ENCODE measurements at places on chromosomes 5 and 9.
A peak's percentile ranks its signal among the peaks of the same experiment; 100 is the strongest.

DNA sequence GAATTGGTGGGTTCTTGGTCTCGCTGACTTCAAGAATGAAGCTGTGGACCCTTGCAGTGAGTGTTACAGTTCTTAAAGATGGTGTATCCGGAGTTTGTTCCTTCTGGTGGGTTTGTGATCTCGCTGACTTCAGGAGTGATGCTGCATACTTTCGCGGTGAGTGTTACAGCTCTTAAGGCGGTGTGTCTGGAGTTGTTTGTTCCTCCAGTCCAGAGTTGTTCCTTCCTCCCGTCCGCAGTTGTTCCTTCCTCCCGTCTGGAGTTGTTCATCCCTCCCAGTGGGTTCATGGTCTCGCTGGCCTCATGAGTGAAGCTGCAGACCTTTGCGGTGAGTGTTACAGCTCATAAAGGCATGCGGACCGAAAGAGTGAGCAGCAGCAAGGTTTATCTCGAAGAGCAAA, 159.6 kb upstream of the ADAMTSL1 start:
- no peak for DNase-seq

DNA sequence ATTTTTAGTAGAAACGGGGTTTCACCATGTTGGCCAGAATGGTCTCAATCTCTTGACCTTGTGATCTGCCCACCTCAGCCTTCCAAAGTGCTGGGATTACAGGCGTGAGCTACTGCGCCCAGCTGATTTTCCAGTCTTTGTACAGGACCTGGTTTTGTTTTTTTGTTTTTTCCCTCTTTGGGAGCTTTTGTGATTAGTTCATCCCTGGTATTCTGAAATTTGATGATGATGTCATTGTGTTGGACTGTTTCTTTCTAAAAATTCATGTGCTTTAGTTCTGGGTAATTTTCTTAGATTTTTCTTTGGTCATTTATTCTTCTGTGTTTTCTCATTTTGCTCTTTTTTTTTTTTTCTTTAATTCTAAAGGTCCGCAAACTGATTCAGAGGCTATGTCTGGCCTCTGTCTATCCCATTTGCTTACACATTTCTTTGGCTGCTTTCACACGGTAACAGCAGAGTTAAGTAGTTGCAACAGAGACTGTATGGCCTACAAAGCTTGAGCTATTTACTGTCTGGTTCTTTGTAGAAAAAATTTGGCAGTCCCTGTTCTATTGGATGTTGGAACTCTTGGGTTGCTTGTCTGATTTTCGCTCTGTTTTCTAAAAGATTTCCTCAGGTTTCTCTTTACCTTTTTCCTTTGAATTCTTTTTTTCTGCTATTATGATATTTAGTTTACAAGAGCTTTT, 24.8 kb downstream of the STX17 start:
- DNase-seq, result no peak

DNA sequence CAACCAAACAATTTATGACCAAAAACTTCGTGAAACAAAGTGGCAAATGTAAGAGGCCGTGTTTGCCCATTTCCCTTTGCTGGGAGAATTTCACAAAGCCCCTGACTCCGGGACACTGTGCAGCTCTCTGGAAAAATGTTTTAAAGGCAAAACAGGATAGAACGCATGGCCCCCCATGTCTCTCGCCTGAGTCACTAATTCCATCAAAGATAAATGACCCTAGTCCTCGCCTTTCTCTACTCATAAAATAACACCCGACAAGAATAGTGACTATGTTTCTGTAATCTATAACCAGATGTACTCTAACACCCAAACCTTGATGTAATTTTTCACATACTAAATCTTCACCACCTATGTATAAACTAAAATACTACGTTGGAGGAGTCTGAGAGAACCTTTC, 55.7 kb upstream of the SAP30L start:
- DNase-seq, result no peak

DNA sequence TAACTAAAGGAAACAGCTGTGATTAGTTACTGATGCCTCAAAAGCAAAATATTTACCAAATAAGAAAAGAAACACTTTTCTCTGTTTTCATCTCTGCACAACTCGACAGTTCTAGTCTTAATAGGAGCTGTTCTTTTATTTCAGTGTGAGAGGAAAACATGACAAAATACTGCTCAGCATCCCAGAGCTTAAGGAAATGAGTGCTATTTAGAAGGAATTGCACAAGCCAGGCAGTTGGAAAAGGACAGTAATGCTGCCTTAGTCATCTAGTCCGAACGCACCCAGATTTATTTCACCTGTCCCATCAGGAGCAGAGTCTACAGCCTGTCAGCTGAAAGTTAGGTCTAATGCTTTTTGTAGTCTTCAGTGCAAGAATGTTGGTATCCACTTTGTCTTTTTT, 12.3 kb downstream of the ZCCHC9 start:
- no peak for DNase-seq

DNA sequence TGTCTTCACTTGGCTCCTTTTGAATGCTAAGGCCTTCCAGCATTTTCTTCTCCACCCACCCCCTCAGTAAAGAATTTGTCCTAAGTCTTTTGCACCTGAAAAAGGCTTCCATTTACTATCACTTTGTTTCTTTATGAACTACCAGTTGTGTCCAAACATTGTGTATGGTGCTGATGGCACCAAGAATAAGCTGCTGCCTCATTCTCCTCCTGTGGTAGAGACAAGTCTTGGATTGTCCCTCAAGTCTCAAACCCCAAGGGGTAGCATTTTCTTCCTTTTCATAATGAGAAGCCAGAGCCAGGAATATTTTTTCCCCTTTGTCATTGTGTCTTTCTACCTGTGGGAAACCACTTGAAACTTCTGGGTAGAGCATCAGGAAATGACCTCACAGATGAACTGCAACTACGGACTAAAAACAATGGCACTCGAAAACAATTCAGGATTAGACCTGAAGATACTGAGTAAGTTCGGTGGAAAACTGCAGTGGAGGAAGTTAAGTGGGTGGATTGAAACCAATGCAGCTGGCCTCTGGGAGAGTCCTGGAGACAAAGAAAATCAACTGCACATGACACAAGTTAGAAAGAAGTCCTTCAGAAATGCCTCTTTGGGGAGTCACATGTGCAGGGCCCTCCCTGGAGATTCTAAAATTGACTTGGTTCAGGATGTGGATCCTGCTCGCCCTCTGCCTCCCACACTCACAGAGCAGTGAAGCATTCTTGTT, 80.5 kb downstream of the SH3RF2 start:
- DNase-seq, result no peak

DNA sequence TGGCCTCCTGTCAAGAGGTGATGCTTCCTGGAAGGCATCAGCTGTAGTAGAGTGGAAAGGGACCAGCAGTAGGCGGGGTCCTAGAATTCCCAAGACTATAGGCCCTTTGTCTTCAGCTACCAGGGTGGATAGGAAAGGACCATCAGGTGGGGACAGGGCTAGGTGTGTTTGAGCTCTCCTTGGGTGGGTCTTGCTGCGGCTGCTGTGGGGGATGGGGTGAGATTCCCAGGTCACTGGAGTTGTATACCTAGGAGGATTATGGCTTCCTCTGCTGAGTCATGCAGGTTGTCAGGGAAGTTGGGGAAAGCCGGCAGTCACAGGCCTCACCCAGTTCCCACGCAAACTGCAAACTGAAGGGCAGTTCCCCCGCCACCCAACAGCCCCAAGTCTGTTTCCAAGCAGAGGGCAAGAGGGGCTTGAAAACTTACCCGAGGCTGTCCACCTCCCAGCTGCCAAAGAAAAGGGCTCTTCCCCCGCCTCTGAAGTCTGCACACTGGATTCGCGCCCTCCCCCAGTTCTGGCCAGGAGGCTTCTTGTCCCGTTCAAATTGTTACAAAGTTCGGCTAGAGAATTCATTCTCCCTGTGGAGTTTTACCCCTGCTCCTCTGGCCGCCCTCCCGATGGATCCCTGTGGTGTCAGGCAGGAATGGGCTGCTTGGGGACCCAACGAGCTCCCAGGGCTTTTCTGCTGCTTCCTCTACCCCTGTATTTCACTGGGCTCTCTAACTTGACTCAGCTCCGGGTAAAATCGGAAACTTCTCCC, 23.0 kb upstream of the ECM2 start:
- DNase-seq, result no peak

GRCh38 chr9:91532325-91532724, 108.7 kb upstream of the NFIL3 start:
- DNase-seq, result no peak

DNA sequence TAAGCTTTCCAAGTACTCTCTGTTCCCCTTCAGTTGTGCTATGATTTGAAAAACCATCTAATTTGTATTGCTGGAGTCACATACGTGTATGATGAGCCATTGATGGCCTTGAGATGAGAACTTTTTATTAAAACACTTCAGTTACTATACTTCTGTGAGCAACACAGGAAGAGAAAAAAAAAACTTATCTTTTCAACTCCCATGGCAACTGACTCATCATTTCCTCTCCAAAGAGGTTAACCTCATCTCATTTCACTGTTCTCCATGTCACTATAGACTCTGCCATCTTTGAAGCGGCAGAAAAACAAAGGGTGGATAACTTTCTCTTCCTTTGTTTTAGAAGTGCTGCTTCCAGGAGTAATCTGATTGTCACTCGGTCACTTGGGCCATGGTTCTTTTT, 104.3 kb upstream of the PCSK1 start:
- DNase-seq, result no peak

- no peak for DNase-seq
These were observed 299.6 kb upstream of the KLF4 start for GRCh38 chr9:107789001-107789700.

DNA sequence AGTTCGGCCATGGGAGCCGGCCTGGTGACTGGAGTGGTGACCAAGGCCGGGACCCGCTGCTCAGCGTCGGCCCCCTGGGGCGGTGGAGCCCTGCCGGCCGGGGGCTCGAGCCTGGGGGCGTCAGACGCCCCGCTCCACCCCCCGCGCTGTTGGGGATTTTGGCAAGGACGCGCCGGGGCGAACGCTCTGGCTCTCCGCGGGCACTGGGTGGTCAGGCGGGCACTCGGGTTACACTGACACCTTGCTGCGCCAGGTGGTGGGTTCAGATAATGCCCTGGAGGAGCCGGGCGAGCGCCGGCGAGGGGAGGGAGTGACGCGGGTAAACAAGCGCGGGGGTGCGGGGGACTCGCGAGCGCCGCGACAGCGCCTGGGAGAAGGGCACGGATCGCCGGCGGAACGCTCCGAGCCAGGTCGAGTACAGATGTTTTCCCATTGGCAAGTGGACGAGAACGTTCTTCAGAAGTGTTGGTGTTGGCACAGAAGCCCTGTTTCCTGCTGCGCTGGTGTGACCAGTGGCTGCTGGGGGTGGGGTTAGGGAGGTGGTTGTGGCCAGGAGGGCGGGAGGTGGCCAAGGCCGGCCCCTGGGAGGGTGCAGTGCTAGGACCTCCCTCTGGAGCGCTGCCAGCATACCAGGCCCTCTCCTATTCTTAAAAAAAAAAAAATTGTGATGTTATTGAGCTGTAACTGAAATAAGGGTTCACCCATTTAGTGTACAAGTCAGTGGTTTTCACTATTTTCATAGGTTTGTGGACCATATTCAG, 773 bp downstream of the SQSTM1 start:
- DNase-seq, result peak; percentile 86

GRCh38 chr9:81787747-81788632, 98.6 kb upstream of the TLE1 start:
- DNase-seq, result no peak

GRCh38 chr9:82255481-82256176, 267.1 kb downstream of the SPATA31D1 start:
- no peak for DNase-seq

DNA sequence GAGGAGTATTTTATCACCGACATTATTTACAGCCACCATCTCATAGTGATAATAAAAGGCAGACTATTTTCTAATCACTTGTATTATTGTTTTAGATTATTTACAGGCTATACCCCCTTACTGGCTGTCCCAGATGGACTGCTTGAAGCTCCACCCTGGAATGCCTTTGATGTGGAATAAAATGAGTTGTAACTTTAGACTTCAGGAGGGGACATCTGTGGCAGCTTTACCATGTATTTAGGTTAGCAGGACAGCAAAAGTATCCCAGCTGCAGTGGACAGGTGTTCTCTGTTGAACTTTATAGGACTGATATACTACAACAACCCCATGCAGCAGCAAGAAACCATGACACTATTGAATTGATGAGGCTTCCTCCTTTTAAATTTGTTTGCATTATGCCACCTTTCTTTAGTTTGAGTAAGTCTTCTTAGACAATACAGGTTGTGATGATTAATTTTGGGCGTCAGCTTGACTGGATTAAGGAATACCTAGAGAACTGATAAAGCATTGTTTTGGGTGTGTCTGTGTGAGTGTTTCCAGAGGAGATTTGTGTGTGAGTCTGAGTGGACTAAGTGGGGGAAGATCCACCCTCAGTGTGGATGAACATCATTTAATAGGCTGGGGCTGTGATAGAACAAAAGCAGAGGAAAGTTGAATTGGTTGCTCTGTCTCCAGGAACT, 29.2 kb upstream of the C9orf57 start:
- no peak for DNase-seq

DNA sequence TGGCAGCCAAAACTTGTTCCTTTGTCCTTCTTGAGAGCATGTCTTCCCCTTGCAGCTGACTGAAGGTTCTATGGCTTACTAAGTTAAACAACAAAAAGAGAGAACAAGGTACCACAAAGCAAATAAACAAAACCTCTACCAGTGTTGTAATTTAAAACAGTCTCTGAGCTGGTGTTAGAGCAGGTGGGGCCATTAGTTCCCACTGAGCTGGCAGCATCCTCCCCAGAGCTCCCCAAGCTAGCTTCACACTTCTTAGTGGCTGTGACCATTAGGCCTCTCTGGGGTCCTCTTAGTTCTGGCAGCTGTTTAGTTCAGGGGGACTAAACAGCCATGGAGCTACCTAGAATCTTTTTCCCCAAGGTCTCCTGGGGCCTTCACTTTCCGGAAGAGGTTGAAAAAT, 128.6 kb upstream of the ELL2 start:
- no peak for DNase-seq

DNA sequence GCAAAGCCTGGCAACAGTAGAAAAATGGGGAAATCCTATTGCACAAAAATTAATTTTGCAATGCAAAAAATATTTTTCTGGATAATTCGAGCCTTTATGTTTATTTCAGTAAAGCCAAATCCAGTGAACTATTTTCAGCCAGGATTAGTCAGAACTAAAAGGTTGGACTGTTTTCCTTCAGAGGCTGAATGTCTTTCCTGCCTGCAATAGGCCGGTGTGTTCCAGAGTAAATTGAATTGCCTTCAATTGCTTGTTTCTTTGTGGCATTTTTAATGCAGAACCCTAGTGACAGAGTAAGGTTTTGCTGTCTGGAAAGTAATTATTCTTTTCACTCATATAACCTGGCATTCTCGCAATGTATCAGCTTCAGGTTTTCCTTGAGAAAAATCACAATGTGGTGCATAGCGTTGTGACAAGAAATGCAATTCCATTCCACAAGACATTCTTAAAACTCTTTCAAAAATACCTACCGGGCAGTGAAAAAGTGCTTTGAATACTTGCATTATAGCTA, 183.7 kb downstream of the GLIS3 start:
- DNase-seq, result no peak

All from occipital lobe (tissue), 3 donors.